ENCODE measurements at places on chromosomes 5 and 9.

GRCh38 chr5:143574236-143574635 is 170.8 kb upstream of the NR3C1 start:
- DNase-seq: no peak

DNA sequence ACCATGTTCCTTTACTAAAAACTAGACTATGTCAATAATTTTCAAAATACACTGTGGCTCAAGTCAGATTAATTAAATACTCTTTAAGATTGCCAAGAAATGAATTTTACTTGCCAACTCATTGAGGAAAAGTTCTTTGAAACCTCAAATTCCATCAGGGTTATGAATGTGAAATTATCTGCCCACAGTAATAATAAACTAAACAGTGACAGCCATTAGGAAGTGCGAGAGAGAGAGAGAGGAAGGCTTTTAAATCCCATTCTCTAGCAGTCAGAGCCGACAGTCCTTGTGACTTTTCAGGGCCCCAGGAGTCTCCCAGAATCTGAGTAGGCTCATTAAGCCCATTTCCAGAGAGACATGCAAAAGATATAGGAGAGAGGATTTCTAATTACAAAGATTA is 236.1 kb downstream of the MARCHF11 start:
- peak; percentile 28 for DNase-seq

- no peak for DNase-seq
Observed at GRCh38 chr5:180599981-180600553, 8.8 kb upstream of the SCGB3A1 start.

- no peak for DNase-seq
Observed at GRCh38 chr5:154078272-154078671, 39.5 kb downstream of the MFAP3 start.

GRCh38 chr5:145158730-145159129 is 676.4 kb downstream of the PRELID2 start:
- DNase-seq: no peak

DNA sequence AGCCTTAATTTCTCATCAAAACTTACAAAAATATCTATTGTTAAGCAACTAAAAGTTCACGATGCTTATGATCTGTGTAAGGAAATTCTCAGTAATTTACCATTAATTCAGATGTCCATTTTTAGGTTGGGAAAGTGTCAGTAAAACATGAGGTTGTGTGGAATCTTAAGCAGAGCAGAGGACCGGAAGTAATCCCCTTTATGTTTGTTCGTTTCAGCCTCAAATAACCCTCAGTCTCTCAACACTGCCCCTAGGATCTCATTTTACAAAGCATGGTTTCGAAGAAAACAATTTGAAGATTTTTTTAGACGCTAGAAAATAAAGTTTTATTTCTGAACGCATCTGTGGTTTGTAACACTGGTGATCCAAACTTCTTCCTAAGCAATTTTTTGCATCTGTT is 504.2 kb downstream of the MAT2B start:
- no peak for DNase-seq

DNA sequence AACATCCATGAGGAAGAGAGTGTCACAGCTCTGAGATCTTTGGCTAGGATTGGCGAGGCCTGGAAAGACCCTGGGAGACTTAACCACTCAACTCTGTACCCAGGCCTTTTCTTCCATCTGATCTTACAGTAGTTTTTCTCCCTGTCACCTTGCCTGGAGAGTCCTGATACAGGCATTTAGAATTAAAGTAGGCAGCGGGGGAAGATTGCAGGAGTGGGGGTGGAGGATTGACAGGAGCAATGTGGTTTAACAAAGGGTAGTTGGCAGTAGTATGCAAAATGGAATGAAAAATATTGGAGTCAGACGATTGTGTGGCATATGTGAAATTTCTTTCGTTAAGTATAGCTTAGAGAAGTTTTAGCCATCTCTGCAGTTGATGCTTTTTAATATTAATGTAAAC is 16.9 kb downstream of the TMEFF1 start:
- DNase-seq: no peak

DNA sequence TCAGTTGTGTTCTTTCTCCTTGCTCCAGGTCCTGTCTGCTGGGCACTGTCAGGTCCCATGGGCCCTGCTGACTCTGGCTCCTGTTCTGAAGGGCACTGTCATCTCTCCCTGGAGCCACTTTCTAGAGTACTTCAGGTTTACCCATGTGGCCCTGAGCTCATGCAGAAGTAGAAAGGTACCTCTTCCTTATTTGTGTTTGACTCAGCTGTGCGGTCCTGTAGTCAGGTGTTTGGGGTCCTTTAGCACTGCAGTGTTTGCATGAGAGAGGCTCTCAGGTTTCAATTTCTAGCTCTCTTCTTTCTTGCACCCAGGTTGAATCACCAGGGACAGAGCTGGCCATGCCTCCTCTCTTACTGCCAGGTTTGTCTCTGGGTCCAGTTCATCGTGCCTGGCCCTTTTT is 71.5 kb downstream of the HSPA4 start:
- no peak for DNase-seq

GRCh38 chr9:81636255-81636599 is 53.1 kb downstream of the TLE1 start:
- no peak for DNase-seq

DNA sequence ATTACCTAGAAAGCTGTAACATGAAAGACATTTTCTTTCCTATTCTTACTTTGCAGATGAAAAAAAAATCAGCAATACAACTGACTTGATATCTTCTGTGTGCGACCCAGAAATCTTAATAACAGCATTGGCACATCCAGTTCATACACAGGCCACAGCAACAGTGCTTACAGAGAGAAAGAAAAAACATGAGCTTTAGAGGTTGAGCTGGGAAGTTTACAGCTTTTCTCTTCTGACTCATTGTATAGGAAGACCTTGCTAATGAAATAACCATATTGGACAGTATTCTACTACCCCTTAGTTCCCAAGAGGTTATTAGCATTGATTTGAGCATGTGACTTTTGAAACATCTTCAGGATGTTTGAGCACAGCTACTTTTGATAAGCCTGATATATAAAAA is 1033.4 kb upstream of the DMAC1 start:
- no peak for DNase-seq

Measured in astrocyte of the spinal cord (primary cell).